AG04450 (cell line): ENCODE measurements at places on chromosomes 6 and 20.

DNA sequence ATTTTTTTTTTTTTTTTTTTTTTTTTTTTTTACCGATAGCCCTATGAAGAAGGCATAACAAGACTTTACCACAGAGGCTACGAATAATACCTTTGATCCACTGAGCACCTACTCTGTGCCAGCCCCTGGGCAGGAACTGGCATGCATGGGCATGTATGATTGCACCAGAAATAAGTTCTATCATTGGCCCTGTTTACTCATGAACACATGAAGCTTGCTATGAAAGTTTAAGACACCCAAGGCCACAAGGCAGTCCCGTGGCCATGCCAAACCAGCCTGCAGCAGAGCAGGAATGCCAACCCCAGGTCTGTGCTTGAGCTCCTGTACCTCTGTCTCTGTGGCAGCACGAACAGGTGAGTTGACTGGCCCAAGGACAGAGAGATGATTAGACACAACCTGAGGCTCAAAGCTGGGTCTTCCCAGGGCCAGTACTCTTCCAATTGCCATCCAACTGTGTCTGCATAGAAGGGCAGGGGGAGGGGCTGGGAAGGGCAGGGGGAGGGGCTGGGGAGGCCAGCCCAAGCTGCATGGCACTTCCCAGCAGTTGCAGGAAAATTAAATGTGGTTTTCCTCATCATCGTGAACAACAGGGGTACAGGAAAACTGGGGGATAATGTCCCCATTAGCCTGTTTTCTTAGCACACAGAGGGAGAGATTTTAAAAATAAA, 63.5 kb downstream of the LRFN2 start:
- no peak for DNase-seq

- DNase-seq, result no peak
Measured at GRCh38 chr20:3846378-3846739, 275 bp upstream of the MAVS start.

DNA sequence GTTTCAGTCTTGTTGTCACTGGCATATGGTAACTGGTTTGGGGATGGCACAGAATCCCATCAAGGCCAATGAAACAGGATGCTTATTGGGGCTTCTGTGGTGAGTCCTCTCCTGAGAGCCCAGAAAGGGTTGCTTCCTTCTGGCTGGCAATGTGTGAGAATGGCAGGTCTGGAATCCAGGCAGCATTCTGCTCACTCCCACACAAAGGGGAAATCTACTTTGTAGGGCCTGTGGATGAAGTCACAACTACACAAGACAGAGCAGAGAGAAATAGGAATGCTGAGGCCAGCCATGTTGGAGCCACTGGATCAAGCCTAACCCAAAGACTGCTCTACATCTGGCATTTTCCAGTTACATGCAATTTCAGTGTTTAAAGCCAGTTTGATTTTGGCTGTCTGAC, 15.7 kb downstream of the PLAGL2 start:
- no peak for DNase-seq

GRCh38 chr20:47551841-47552240, 50.2 kb downstream of the NCOA3 start:
- DNase-seq, result no peak

DNA sequence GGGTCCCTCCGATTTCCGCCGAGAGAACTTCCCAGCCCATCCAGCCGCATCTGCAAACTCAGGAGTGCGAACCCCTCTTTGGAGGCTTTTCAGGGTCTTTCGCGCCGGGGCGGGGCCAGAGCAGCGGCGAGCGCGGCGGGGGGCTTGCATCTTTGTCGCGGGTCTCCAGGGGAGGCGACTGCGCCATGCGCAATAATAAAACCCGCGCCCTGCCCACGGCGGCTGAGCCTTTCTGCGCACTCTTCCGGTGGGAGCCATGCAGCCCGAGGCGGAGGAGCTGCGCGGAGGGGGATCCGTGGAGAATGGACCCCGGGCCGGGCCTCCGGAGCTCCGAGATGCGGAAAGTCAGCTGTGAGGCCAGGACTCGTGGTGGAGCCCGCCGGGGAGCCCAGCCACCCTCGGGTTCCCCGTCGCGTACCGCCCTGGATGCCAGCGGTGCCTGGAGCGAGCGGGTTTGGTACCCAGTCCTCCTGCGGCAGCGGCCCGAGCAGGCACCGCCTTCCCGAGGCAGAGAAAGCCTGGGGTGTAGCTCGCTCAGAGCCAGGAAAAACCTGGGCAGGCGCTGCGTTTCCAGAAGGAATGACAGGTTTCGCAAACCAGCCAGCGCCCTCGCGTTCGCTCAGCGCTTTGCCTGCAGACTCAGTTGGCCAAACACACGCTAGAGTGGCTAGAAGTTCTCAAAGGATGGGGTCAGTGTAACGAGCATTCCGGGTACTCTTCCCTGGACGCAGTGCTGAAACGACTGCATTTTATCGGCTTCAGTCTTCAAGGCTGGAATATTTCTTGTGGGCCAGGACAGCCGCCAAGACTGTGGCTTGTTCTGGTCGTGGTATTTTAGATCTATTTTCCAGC, 1.2 kb downstream of the AKAP12 start:
- peak; percentile 13 for DNase-seq

DNA sequence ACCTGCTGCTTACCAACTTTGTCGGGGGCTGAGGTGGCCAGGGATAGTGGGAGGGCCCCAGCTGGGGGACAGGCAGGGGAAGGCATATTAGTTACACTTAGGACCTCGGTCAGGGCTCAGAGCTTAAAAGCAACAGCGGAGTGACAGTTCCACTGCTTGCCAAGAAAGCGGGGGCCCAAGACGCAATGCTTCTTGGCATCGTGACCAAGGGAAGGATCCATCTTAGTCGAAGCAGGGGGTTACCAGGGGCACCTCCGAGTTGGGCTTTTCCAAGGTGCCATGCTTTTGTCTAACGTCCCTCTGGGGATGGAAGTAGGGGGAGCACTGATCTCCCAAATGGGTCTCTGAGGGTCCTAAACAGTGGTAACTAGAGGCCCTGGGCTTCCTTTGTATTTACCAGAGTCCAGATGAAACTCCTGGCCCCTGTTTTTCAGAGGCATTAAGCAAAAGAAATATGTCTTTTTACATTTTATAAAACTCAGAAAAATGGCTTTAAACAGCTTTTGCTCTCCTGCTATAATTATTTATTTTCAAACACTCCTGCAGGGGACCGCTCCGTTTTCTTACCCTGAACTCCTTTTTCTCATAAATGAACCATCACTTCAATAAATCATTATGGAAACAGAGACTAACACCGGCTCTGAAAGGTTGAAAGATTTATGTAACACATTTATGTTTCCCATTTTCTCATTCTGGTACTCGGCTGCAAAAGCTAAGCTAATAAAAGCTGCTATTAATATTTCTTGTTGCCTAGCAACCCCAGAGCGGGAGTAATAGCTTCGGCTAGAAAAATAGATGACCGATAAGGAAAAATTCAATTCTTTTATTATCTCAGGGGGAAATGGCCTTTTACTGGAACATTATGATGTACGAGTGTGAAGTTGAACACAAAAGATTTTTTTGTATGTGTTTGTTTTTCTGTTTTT, 100.4 kb downstream of the TOX2 start:
- no peak for DNase-seq

GRCh38 chr20:24779131-24779530, 169.9 kb upstream of the CST7 start:
- DNase-seq, result no peak

- DNase-seq, result no peak
Measured at GRCh38 chr6:13528232-13528631, 40.8 kb upstream of the GFOD1 start.

DNA sequence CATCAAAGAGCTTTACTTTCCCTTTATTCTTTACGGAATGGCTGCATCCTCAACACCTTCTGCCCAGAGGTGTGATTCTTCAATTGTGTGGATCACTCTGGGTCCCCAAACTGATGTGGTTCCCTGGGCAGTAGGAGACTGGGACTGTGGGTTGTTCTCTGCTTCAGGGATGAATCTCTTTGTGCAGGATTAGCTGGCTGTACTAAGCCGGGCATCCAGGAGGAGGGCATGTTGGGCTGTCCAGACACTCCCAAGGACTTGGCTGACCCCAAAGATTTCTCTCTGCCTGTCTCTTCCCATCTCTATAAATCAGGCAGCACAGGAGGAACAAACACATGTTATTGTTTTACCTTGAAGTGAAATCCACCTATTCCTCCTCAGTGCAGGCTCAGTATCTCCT, 15.3 kb downstream of the FARS2 start:
- DNase-seq, result no peak

GRCh38 chr6:128676456-128676855, 156.1 kb upstream of the PTPRK start:
- DNase-seq, result no peak

DNA sequence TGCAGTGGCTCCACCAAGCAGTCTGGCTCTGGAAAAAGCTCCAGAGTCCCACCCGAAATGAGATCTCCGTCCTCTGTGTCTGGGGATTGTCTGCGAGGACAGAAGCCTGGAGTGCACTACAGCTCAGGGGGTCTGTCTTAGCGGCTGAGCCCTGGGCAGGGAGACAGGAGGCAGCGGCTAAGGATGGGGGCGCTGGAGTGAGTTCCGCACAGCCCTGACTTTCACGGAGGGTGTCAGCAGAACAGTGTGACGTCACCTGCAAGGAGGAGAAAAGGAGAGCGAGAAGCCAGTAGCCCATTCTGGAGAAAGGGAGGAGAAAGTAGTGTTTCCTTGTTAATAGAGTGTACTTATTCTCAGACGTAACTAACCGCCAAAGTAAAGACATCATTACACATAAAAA, 97.6 kb downstream of the FAM50B start:
- no peak for DNase-seq

DNA sequence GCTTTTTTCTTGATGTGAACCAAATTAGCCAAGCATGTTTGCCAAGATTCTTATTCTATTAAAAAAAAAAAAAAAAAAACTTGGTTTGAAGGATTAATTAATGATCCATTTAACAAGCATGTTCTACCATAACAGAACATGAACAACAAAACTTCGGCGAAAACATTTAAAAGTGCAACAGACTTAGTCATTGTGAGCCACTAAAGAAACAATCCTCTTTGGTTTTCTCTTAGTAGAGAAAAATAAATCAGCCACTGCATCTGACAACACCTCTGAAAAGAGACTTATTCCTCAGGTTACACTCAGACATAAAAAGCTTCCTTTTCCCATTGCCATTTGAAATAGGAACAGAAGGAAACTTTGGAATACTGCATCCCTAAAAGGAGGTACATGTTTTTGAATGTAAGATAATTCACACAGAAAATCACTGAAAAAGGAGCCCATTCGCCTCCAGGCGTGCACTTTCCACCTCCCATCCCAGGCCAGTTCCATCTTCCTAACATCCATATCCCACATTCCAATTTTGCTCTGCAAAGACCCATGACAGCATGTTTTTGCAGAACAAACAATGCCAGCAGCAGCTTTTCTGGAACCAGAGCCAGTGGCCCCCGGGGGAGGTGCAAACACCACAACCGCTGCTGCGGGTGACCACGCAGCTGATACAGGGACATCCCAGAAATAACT, 79.5 kb downstream of the ZMYND8 start:
- DNase-seq, result no peak

DNA sequence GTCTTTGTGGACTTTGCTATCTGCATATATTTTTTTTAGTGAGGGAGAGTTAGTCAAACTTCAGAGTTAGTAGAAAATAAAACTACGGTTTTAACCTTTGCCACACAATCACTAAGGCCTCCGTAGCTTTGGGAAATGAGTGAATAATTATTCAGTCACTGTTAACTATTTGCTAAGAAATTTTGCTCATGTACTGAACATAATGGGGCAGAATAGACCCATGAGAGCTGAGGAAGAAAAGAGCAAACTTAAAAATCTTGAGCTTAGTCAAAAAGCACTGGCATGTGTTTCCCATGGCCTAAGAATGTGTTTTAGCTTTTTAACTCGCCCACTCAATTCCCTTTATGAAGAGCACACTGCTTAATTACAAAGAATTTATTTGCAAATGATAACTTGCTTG, 60.4 kb upstream of the SUPT3H start:
- no peak for DNase-seq

DNA sequence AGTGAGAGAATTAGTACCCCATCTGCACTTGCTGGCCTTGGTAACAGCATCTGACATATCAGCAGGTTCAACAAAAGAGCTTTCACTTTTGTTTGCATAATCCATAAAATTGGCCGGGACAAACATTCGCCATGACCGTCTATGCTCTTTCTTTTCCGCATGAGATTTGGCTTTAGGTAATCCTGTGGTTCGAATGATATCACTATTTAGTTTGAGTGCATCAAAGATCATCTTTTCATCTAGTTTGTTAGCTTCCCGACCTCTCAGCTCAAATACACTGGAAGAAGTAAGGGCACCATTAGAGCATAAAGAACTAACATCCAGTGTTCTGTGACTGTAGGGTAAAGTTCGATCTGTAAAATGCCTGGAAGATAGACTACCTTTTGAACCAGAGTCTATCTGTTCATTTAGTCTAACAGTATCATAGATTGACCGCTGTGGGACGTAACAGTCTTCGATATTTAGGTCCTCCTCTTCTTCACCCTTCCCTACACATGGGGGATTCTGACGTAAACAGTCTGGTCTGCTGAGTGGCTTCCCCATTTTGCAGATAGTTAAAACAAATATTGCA, 101.6 kb downstream of the DST start:
- DNase-seq, result no peak
